A673 (cell line): ENCODE measurements at places on chromosomes 16 and 17. TPM values are rescaled to one million over a fixed set of nuclear protein-coding genes. Genes with fewer than 3 reads are reported as not detected.
A peak's percentile ranks its signal among the peaks of the same experiment; 100 is the strongest.

- H3K27me3 ChIP-seq: peaks cover 7% of the 10 kb centered on the region
- H3K4me3 ChIP-seq: peak overlapping the region; percentile 81
- no peaks in the 10 kb centered on the region for H3K36me3 ChIP-seq
- H3K4me1 ChIP-seq: peaks cover 8% of the 10 kb centered on the region
- no peak for DNase-seq
- H3K27ac ChIP-seq: peak overlapping the region; percentile 67
Measured at GRCh38 chr16:70800311-70800710, 647 bp downstream of the VAC14 start.

NETO2 gene
- 45.0 and 68.7 TPM in 2 replicates for total RNA-seq

CX3CL1 gene
- total RNA-seq: 0.15 TPM in 1 of 2 replicates, not detected in the other

GRCh38 chr17:32671896-32672295 lies 185.1 kb downstream of the CDK5R1 start:
- no peaks in the 10 kb centered on the region for H3K36me3 ChIP-seq
- no peaks in the 10 kb centered on the region for H3K4me1 ChIP-seq
- no peak for DNase-seq
- no peaks in the 10 kb centered on the region for H3K27me3 ChIP-seq
- no peak overlapping the region for H3K27ac ChIP-seq

DNA sequence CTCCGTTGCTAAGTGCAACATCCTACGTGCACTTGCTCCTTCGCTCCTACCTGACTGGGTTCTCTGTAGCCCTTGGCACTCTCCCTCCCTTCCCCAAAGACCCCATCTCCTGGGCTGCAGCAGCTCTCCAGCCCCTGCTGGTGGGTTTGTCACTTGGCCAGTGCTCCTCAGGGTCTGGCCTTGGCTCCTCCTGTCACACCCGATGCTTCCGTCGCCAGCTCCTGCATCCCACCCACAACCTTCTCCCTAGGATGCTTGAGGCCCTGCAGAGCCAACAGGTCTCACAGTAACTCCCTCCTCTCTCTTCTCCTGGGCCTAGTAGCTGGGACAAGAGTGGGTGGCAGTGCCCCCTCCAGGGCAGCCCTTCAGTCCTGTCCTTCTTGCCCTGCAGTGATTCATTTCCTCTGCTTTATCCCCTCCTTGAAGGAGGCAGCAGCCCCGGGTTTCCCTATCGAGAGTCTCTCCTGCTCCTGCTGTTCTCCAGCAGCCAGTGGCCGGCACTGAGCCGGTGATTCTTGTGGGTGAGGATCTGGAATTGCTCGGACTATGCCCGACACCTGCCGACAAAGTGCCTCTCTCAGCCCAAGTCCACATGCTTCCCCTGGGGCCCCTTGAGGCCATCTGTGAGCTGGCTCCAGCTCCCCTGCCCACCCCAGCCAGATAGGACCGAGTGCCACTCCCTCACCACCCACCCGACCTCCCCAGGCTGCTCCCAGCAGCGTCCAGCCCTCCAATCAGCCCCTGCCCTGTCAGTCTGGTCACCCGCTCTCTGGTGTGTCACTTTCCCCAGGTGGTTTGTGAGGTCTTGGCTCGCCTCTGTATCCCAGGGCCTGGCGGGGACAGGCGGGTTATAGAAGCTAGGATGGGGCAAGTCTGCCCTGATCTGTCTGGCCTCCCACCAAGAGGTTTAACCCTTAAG lies 3.8 kb downstream of the LITAFD start:
- no peak overlapping the region for H3K4me3 ChIP-seq
- no peaks in the 10 kb centered on the region for H3K4me1 ChIP-seq
- H3K27me3 ChIP-seq: no peaks in the 10 kb centered on the region

DNA sequence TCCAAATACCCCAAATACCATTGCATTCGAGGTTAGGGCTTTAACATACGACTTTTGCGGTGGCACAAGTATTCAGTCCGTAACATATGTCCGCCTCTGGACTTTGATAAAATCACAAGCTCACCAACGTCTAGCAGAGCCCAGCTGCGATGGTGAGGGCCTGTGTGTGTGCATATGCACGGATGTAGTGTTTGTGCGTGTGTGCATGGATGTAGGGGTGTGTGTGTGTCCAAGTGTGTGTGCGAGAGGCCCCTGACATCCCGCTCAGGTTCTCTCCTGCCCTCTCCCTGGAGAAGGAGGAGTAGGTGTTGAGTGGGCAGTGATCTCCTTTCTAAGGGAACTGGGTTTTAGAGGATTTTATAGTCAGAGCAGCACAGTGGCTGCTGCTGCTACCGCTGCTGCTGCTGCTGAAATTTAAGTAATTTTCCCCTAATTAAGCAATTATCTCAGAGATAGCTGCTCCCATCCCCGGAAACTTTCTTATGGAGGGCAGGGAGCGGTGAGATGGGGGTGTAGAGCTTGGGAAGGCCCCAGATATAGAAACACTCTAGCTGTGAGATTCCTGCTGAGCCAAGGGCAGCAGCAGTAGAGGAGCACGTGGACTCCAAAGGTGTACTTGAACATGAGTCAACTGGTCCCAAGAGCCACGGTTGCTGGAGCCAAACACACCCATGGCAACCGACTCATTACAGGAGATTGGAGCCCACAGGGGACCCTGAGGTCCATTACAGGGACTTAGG lies 121.7 kb upstream of the SDK2 start:
- DNase-seq: no peak
- peaks cover 6% of the 10 kb centered on the region for H3K27me3 ChIP-seq
- H3K4me1 ChIP-seq: no peaks in the 10 kb centered on the region
- H3K36me3 ChIP-seq: no peaks in the 10 kb centered on the region
- H3K4me3 ChIP-seq: no peak overlapping the region

CORO7 gene
- total RNA-seq: 24.4 and 31.2 TPM in 2 replicates

DNA sequence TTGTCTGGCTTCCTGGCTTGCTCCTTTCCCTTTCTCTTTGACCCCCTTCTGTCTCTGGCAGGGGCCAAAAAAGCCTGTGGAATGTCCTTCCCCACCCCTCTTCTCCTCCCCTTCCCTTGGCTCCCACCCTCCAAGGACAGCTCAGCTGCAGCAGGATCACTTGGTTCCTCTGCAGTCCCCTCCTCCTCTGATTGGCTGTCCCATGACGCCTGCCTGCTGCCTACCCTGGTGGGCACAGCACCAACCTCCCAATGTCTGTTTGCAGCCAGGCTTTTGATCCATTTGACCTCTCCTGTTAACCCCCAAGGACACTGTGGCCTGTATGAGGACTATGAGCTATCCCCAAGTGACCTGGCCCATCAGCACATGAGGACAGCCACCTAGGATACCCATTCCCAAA lies 14.8 kb upstream of the MTMR4 start:
- no peak for DNase-seq
- H3K27ac ChIP-seq: no peak overlapping the region
- peaks cover 7% of the 10 kb centered on the region for H3K4me1 ChIP-seq
- H3K4me3 ChIP-seq: no peak overlapping the region

- H3K4me3 ChIP-seq: peak overlapping the region; percentile 94
- H3K27ac ChIP-seq: peak overlapping the region; percentile 96
- H3K4me1 ChIP-seq: peaks cover 15% of the 10 kb centered on the region
- H3K27me3 ChIP-seq: no peaks in the 10 kb centered on the region
- DNase-seq: no peak
Measured at GRCh38 chr16:30394592-30395154, 547 bp upstream of the ZNF48 start.

UBB gene
- total RNA-seq: 2,497 and 2,658 TPM in 2 replicates

GRCh38 chr16:83113811-83114210 lies 487.0 kb downstream of the CDH13 start:
- H3K4me1 ChIP-seq: no peaks in the 10 kb centered on the region
- no peak for DNase-seq
- peaks cover 62% of the 10 kb centered on the region for H3K27me3 ChIP-seq
- no peaks in the 10 kb centered on the region for H3K36me3 ChIP-seq
- H3K4me3 ChIP-seq: no peak overlapping the region

- H3K27me3 ChIP-seq: no peaks in the 10 kb centered on the region
- no peaks in the 10 kb centered on the region for H3K36me3 ChIP-seq
- no peak for DNase-seq
- H3K27ac ChIP-seq: no peak overlapping the region
- peaks cover 7% of the 10 kb centered on the region for H3K4me1 ChIP-seq
- H3K4me3 ChIP-seq: no peak overlapping the region
Measured at GRCh38 chr17:32303781-32304288, 38.1 kb downstream of the C17orf75 start.

GRCh38 chr17:68941761-68942160 lies 13.4 kb downstream of the ABCA8 start:
- H3K27ac ChIP-seq: no peak overlapping the region
- H3K36me3 ChIP-seq: no peaks in the 10 kb centered on the region
- no peaks in the 10 kb centered on the region for H3K4me1 ChIP-seq
- no peak for DNase-seq
- H3K4me3 ChIP-seq: no peak overlapping the region
- H3K27me3 ChIP-seq: no peaks in the 10 kb centered on the region

GRCh38 chr17:74276541-74277009 lies 2.5 kb downstream of the DNAI2 start:
- no peaks in the 10 kb centered on the region for H3K4me1 ChIP-seq
- H3K27ac ChIP-seq: no peak overlapping the region
- DNase-seq: no peak
- peaks cover 3% of the 10 kb centered on the region for H3K27me3 ChIP-seq
- H3K4me3 ChIP-seq: no peak overlapping the region

DNA sequence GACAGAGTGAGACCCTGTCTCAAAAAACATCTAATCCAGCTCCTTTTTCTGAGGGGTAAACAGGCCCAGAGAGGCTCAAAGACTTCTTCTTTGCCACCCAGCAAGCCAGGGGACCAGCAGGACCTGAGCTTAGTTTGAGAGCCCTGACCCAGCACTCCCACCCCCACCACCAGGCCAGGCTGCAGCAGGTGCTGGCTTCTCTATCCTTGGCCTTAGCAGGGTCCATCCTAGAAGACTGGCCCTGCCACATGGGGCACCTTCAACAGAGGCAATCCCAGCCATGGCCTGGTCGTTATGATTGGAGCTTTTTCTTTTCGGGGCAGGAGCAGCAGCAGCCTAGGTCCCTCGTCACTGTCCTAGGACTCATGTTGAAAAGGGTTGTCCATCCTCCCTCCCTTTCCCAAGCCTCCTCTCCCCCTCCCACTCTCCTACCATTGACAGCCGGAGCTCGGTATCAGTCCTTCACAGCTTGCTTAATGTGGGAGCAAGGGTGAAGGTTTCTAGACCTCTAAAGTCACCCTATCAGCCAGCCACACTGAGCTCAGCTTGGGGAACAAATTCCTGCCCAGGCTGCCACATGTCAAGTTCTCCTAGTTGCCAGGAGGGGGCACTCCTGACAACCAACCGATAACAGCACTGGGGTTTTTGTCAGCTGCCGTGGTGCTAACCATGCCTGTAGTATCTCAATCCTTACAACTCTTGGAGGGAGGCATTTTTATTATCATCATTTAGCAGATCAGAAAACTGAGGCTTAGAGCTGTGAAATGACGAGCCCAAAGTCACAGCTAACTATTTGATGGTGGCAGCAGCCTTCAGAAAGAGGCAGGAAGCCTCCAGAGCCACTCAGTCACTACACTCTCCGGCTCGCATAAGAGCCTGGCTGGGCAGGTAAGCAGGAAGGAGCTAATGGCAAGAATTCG lies 11.2 kb downstream of the MRPL27 start:
- H3K4me3 ChIP-seq: no peak overlapping the region
- peak; percentile 79 for DNase-seq
- H3K27ac ChIP-seq: no peak overlapping the region
- no peaks in the 10 kb centered on the region for H3K27me3 ChIP-seq
- no peaks in the 10 kb centered on the region for H3K4me1 ChIP-seq
- peaks cover 20% of the 10 kb centered on the region for H3K36me3 ChIP-seq

DNA sequence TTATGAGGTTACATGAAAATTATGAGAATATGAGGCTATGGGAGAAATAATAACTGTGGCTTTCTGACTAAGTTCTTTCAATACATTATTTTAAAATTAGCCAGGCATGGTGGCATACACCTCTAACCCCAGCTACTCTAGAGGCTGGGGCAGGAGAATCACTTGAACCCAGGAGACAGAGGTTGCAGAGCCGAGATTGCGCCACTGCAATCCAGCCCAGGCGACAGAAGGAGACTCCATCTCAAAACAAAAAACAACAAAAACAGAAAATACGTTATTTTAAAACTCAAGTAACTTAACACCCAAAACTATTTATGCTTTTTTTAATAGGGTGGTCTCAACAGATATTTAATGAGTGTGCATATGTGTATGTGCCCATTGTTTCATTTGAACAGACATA lies 2.4 kb upstream of the RFFL start:
- no peak overlapping the region for H3K4me3 ChIP-seq
- no peaks in the 10 kb centered on the region for H3K36me3 ChIP-seq
- no peak overlapping the region for H3K27ac ChIP-seq
- peaks cover 24% of the 10 kb centered on the region for H3K4me1 ChIP-seq

DNA sequence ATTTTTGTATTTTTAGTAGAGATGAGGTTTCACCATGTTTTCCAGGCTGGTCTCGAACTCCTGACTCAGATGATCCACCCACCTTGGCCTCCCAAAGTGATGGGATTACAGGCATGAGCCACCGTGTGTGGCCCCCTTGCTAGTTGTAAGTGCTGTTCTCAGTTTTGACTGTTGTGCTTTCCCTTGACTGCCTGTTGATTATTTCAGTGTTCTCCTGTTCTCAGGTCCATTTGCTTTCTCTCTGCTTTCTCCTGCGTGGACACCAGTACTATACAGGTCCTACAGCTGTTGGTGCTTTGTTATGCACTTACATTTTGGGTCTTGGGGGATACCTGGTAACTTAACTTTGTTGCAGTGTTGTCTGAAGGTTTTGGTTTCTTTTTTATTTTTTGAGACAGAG lies 8.2 kb downstream of the CASC3 start:
- DNase-seq: no peak
- no peaks in the 10 kb centered on the region for H3K27me3 ChIP-seq
- peaks cover 12% of the 10 kb centered on the region for H3K36me3 ChIP-seq
- no peak overlapping the region for H3K4me3 ChIP-seq
- no peak overlapping the region for H3K27ac ChIP-seq

DNA sequence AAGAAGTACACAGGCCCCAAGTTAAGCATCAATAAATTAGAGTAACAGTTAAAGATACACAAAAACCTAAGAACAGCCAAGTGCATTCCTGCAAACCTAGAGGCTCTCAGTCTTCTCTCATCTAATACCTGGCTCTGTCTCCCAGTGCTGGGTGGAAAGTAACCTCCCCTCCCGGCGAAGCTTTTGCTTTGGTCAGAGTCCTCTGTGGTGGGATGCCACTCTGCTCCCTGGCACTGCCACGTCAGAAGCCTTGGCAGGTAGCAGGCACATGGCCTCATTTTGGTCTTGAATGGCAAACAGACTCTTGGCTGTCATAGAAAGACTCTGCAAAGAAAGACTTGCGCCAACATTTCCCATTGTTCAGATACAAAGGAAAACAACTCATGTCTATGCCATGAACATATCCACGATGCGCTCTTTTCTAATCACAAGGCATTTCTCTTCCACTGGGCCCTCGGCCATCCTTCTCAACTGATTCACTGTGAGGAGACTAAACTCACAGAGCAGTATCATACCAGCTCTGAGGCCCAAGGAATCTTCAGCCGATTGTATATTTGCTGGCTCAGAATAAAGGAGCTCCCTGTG lies 21.2 kb downstream of the MTHFSD start:
- no peak for DNase-seq
- no peak overlapping the region for H3K27ac ChIP-seq
- H3K27me3 ChIP-seq: no peaks in the 10 kb centered on the region

GRCh38 chr16:85625053-85625452 lies 11.9 kb downstream of the GSE1 start:
- H3K4me3 ChIP-seq: no peak overlapping the region
- H3K27ac ChIP-seq: no peak overlapping the region
- peaks cover 33% of the 10 kb centered on the region for H3K4me1 ChIP-seq
- no peaks in the 10 kb centered on the region for H3K27me3 ChIP-seq
- DNase-seq: no peak
